Activated T-cell treated with anti-CD3 and anti-CD28 coated beads, Interleukin-2, amount 50 U/mL, for 72 hours (primary cell): ENCODE measurements at places on chromosomes 7 and 10.

GRCh38 chr7:16130111-16131110, 290.9 kb downstream of the CRPPA start:
- no peak for DNase-seq

DNA sequence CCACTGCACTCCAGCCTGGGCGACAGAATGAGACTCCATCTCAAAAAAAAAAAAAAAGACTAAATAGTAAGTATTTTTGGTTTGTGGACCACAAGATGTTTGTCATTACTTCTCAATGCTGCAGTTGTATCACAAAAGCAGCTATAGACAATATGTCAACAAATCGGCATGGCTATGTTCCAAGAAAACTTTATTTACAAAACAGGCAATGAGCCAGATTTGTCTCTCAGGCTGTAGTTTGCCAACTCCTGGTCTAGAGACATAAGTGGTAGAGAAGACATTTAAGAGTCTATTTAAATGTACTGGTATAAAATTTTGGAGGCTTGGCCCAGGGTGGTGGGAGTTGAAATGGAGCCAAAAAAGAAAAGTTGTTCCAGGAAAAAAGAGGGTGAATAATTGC, 185.8 kb downstream of the SORCS1 start:
- no peak for DNase-seq

DNA sequence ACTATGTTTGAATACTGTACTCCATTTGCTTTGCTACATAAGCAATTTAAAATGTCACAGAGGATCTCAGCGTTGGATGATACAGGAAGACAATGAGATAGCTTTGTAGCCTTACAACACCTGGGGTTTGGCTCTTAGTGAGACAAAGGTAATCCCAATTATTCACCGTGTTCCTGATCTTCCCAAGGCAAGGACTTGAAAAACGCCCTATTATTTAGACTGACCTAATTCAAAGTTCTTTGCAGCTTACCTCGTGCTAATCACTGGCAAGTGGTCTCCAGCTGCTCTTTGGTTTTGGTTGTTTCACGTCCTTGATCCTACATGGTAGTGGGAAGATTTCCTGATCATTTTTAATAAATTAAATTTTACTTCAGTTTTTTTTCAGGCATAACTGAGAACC, 23.0 kb upstream of the C7orf33 start:
- no peak for DNase-seq

DNA sequence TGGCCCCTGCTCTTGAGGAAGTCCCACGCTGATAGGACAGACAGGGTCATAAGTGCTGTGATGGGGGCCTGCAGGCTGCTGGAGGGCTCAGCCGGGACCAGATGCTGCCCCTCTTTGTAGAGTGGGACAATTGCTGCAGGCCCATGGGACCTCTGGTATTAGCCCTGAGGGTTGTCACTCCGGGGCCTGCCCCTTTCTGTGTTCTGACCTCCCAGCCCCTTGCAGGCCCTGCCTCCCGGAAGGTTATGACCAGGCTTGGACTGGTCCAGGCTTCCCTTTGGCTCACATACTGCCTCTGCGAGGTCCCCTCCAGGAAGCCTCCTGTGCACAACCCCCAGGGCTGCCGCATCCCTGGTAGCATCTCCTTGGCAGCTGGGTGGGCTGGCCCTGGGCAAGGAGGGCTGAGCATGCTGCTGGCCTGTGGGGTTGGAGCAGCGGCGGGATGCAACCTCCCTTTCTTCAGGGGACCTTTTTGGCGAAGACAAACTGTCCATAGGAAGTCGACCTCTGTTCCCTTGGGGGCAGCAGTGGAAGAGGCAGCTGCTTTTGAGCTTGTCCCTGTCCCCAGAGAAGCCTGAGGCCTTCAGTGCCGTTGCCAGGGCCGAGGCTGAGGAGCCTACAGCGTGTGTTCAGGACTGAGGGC, 8.8 kb downstream of the LIMK1 start:
- DNase-seq, result no peak

DNA sequence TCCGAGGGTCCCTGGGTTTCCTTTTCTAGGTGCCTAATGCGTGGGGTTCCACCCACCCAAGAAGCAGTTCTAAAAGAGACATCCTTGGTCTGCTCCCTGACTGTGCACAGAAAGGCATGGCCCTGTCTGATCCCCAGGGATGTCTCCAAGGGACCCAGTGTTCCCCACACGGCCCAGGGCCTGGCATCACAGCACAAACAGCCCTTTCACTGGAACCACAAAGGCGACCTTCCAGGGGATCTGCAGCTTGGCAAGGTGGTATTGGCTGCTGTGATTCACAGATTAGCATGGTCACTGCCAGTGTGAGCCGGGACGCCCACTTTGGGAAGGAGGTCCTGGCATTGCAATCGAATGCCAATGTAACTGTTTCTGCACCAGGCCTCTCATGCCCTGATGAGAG, 6.4 kb downstream of the KCNMA1 start:
- DNase-seq, result no peak

GRCh38 chr7:16504019-16504418, 22.6 kb upstream of the LRRC72 start:
- no peak for DNase-seq

GRCh38 chr10:30391266-30391665, 42.2 kb upstream of the MTPAP start:
- no peak for DNase-seq

- no peak for DNase-seq
Measured at GRCh38 chr10:117677890-117678500, 135.4 kb downstream of the EMX2 start.

- no peak for DNase-seq
Measured at GRCh38 chr7:114790521-114790920, 131.4 kb upstream of the MDFIC start.

GRCh38 chr10:90887555-90887954, 15.8 kb downstream of the RPP30 start:
- DNase-seq, result no peak
